ENCODE measurements at places on chromosomes 6 and 20.

GRCh38 chr6:144809120-144809519, 524.0 kb downstream of the UTRN start:
- no peak for DNase-seq

- no peak for DNase-seq
These were observed 34.6 kb upstream of the MAPK13 start for GRCh38 chr6:36095497-36096391.

DNA sequence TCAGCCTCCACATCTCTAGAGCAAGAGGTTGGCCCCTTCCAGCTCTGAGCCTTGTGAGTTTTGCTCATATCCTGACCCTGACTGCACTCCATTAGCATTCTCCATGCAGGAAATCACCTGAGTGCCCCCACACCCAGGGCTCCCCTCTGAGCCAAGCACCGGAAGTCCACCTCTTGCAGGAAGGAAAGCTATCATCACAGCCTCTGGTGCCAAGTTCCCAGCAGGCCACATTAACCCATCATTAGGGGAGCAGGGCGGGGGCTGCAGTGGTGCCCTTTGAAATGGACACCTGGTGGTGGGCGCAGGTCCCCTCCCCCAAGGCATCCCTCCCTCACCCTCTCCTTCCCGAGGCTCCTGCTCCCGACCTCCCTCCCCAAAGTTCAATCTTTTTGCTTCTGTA, 16.1 kb downstream of the GRM4 start:
- no peak for DNase-seq

DNA sequence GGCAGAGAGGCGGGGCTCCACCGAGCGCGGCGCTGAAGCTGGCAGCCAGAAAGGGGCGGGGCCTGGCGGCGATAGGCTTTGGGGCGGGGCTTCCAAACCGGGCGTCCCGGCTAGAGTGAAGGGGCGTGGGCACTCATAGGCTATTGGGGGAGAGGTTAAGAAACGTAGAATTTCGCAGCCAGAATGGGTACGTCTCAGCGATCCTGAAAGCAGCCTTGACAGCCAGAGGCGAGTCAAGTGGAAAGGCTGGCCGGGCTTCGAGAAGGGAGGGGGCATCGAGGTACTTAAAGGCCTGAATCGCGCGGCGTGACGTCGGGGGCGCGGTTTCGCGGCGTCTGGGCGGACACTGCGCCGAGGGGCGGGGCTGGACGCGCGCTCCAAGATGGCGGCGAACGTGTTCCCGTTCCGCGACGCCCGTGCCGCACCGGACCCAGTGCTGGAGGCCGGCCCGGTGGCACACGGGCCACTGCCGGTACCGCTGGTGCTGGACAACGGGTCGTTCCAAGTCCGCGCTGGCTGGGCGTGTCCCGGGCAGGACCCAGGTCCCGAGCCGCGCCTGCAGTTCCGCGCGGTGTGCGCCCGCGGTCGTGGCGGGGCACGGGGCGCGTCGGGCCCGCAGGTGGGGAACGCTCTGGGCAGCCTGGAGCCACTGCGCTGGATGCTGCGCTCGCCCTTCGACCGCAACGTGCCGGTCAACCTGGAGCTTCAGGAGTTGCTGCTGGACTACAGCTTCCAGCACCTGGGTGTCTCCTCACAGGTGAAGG, at the start of gene ACTR5:
Gene ACTR5 (plus strand): TSS at position 364 of the 764 bp plus-strand sequence. CDS start 19 bp downstream, at position 383.
- peak; percentile 98 for DNase-seq

GRCh38 chr6:35359346-35359743, 17.0 kb downstream of the PPARD start:
- DNase-seq: no peak

DNA sequence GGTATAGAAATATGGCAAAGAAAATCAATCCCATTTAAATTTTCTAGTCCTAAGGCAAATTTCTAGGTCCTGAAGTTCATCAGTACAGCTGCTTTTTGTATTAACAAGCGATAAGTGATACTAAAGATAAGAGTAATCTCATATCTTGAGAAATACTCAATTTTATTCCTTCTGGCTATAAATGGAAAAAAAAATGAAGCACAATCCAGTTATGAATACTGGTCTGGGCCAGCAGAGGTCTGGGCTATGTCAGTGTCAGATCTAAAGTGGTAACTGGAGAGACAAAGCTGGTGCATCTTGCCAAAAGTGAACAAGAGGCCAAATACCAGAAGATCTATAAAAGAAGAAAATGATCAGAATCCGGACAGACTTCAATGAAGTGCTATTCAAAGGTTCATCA, 126.4 kb downstream of the FUT9 start:
- DNase-seq: no peak

DNA sequence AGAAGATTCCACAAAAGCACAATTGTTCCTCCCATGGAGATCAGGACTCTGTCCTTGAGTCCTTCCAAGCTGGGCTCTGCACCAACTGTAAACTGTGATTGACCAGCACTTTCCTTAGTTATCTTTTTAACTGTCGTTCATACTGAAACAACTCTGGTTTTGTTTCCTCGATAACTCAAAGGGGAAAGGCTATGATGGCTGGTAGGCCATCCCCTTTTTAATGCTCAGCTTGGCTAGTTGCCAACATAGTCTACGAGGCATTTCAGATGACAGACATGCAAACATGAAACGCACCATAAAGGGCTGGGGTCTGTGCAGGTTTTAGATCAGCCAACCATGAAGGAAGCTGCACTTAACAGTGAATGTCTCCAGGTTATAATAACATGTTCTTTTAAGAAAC, 497.1 kb upstream of the ARID1B start:
- no peak for DNase-seq

DNA sequence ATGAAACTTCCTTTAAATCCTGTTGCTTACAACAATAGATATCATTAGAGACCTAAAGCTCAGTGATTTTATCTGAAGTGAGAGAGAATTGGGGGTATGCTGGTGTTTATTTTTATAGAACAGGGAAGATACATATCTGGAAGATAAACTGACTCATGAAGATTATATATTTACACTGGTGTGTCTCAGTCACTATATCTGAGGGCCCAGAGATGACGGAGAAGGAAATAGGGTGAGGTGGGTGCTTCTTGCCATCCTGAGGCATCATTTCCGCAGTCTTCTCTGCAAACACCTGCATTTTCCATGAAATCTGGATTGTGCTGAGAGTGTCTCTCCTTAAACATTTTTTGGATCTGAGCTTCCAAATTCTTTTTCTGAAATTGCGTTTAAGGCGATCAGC, 5.9 kb upstream of the PLCB1 start:
- no peak for DNase-seq

- no peak for DNase-seq
These were observed 23.8 kb downstream of the TFAP2B start for GRCh38 chr6:50842446-50842845.

DNA sequence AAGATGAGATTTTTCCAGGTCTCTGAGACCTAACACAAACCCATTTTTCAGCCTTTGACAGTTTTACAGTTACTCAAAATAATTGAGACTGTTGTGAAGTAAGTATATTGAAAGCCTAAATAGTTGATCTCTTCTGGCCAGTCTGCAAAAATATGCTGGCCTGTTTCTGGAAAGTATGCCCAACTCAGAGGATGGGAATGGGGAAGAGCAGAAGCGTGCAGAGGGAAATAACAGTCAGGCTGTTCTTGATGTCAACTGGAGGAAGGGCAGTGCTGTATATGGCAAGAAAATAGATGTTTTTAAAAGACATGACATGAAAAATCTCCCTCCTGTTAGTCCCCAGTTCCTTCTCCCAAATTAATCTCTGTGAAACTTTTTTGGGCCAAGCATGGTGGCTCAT, 3.8 kb downstream of the GID8 start:
- no peak for DNase-seq

All from D341Med (cell line).